Vagina (tissue), 2 donors: ENCODE measurements at places on chromosomes 2 and 18.

- DNase-seq = no peak
These were observed 746.6 kb upstream of the NXPH2 start for GRCh38 chr2:139526781-139527180.

GRCh38 chr2:54863660-54864059, 140.2 kb downstream of the EML6 start:
- DNase-seq = no peak

- DNase-seq = no peak
These were observed 288.7 kb downstream of the MBD2 start for GRCh38 chr18:53935803-53936202.

- DNase-seq = no peak
These were observed 288.2 kb upstream of the CHST9 start for GRCh38 chr18:27473318-27473717.

GRCh38 chr2:218832081-218832480, 478 bp upstream of the PRKAG3 start:
- no peak for DNase-seq

- DNase-seq = no peak
These were observed 125.1 kb downstream of the TMEM200C start for GRCh38 chr18:5770176-5770575.

DNA sequence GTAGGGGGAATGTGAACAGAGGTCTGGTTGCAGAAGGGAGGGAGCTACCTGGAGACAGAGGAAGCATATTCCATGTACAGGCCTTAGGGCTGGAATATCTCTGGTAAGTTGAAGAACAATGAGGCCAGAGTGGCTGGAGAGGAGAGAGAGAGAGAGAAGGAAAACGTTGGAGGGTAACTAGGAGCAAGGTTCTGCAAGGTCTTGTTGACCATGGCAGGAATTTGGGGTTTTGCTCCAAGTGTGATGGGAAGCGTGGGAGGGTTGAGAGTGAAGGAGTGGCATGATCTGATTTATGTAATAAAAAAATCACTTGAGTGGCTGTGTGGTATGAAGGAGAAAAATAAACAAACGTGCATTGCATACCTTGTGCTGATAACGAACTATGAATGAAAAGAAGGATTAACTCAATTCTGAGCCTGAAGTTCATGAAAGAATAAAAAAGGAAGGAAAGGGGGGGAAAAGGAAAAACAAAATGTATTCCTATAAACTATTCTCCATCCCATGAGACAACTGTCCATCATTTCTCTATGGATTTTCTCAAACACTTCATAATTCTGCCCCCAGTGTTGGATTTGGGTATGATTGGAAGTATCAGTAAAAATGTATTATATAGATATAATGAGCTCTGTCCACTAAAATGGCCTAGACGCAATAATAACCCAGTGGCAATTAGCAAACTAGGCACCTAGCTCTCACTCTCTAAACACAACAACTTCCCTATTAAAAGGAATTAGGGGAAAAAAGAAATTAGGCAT, 59.7 kb upstream of the PMAIP1 start:
- DNase-seq = no peak

- DNase-seq = no peak
These were observed 297.5 kb upstream of the RGPD4 start for GRCh38 chr2:107529146-107529545.

- no peak for DNase-seq
These were observed 94.6 kb downstream of the PHLPP1 start for GRCh38 chr18:62809900-62810299.
